ENCODE measurements at places on chromosomes 16 and 17. TPM values are rescaled to one million over a fixed set of nuclear protein-coding genes. Genes with fewer than 3 reads are reported as not detected.

The MSRB1 gene
- 13.1 TPM for total RNA-seq

The SDR42E1 gene
- 0.35 TPM for total RNA-seq

The CES3 gene
- 5.1 TPM for total RNA-seq

The SLC35G6 gene
- total RNA-seq: not detected

DNA sequence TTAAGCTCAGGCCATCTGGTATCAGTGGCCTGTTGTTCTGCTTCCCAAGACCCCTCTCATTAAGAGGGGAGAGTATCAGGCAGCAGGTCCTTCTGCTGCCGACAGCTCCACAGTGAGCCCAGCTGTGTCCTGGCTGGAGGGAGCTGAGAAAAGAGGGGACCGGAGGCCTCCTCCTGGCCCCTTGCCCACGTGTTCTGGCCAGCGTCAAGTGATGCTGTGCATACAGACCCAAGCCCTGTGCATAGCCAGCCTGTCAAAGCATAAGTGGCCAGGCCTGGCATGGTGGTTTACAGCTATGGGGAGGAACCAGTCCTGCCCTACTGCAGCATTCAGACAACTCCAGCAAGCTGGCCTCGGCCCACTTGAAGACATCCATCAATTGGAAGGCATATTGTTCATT lies 48.0 kb downstream of the ABCC6 start:
- no peak for DNase-seq

The ABI3 gene
- total RNA-seq: 0.51 TPM

- no peak for DNase-seq
These were observed 37.2 kb upstream of the ULK2 start for GRCh38 chr17:19904924-19905323.

The NFATC3 gene
- 47.3 TPM for total RNA-seq

GRCh38 chr16:20114356-20114755 lies 40.7 kb upstream of the GPR139 start:
- no peak for DNase-seq

The IGFBP4 gene
- 106 TPM for total RNA-seq

- DNase-seq: no peak
These were observed 73.6 kb downstream of the SOCS1 start for GRCh38 chr16:11182411-11182810.

GRCh38 chr16:4081521-4082021 lies 34.7 kb downstream of the ADCY9 start:
- no peak for DNase-seq

GRCh38 chr17:15406081-15406480 lies 61.3 kb downstream of the CDRT4 start:
- no peak for DNase-seq

- no peak for DNase-seq
These were observed 12.7 kb upstream of the SPECC1 start for GRCh38 chr17:19996502-19996901.

The CDH1 gene
- total RNA-seq: 214 TPM

- DNase-seq: no peak
These were observed 20.5 kb downstream of the CNGB1 start for GRCh38 chr16:57950382-57950781.

DNA sequence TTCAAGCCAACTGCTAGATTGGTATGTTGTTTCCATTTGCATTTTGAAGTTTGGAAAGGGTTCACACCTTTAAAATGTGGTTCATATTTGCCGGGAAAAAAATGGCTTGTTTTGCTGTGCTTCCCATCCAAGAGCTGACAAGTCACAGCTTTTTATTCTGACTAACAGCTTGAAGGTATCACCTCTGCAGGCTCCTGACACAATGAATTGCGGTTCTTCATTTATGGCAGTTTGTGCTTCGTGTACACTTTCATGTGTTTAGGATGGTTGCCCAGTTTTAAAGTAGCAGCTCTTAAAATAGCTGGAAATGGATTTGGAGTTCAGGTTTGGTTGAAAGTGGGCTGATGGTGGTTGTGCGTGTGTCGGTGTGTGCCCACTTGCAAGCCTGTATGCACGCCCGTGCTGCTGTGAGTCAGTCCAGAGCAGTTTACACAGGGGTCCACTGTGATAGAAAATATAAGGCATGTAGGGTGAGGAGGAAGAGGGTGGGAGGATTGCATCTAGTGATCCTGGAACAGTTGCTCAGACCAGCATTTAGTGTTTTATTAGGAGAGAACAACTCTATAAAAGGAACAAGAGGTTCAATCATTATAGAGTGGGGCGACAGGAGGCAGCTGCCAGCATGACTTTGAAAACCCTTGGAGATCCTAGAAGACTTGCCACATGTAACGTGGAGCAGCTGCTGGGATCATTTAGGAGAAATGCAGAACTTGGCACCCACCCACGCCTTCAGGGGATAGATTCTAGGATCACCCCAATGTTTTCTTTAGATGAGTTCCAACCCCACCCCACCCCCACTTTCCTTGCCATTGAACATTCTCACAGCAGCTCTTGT lies 108.0 kb upstream of the TBX2 start:
- DNase-seq: no peak

DNA sequence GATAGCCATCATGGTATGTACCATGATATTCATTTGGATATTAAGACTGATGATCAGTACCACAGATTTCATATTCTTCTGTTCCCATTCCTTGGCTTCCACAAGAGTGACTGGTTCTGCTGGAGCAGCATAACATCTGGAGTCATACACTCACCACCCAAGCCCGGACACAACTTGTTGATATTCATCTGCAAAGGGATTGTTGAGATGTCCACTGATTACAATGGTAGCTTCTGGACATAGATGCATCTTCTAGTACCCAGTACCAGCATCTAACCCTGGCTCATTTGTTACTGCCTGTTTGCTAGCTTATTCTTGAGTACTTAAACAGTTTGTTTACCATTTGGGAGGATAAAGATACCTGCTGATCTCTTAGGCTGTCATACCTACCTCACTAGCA lies 235.7 kb upstream of the AXIN2 start:
- DNase-seq: no peak

The AXIN2 gene
- total RNA-seq: 87.8 TPM

The MYH1 gene
- not detected for total RNA-seq

The C16orf96 gene
- total RNA-seq: 0.45 TPM

DNA sequence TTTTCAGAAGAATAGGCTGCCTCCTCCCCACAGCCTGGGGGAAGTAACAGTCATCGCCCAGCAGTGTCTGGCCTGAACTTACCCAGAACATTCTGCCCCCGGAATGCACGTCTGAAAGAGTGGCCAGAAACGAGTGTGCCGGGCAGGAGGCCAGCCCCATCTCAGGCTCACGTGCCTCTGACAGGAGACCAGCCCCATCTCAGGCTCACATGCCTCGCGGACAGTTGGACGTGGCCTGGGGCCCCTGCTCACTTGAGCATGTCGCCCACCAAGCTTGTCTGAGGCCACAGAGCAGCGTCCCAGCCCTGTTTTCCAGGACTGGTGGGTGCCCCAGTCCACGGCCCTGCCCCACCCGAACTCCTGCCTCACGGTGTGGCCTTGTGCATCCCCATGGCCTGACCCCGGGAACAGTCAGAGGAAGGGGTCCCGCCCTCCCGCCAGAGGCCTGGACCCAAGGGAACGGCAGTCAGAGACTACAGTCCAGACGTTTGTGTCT lies 16.3 kb upstream of the CDH15 start:
- DNase-seq: no peak

The ETV4 gene
- 5.6 TPM for total RNA-seq

- no peak for DNase-seq
These were observed 141.2 kb downstream of the LAT start for GRCh38 chr16:29126057-29126494.

The PDILT gene
- total RNA-seq: not detected

The ARHGAP27 gene
- 16.8 TPM for total RNA-seq

DNA sequence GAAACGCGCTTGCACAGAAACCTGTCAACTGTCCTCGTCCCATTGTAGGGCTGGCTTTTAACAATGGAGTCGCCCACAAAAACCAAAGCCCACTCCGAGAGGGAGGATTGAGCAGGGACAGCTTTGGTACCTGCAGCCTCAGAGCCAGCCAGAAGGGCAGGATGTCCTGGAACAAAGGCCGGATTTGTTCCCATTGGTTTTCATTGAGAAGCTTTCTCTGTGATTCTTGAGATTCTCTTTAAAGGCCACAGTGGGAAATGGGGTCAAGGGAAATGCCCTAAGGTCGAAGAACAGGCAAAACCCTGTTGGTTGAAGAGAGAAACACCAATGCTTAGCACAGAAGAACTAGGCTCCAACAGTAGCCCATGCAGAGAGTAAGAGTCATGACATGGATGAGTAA lies 65.4 kb downstream of the C16orf78 start:
- no peak for DNase-seq

- DNase-seq: no peak
These were observed 12.2 kb downstream of the PIK3R5 start for GRCh38 chr17:8953156-8953885.

- no peak for DNase-seq
These were observed at the start of gene KRT26 for GRCh38 chr17:40772101-40772500. Gene KRT26, minus strand, starts transcription at chr17:40772201. Its CDS starts 88 bp downstream, at chr17:40772113.

The CCL2 gene
- 62.4 TPM for total RNA-seq

The GAS2L2 gene
- total RNA-seq: 0.11 TPM

The PAM16 gene
- total RNA-seq: 33.6 TPM

DNA sequence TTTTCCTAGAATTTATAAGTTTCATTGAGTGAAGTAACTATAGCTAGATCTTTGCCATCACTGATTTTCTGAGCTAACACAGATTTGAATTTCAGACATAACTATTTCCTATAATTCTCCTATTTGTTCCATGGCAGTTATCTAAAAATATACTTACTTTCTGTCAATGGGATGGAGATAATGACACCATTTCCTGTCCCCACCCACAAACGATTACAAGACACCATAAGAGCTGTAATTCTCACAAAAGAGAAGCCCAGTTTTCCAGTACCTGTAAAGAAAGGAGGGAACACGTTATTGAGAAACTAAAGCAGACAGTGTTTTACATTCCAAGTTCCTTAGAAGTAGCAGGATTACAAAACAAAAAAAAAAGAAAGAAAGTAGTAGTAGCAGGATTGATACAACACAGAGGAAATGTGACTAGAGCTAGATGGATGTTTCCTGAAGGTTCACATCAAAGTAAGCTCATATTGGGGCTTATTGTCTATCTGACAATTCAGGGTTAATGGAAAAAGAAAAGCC lies 110.9 kb upstream of the TOB1 start:
- DNase-seq: no peak

GRCh38 chr16:85924675-85925074 lies 25.7 kb downstream of the IRF8 start:
- DNase-seq: no peak

The KRTAP9-8 gene
- total RNA-seq: not detected

DNA sequence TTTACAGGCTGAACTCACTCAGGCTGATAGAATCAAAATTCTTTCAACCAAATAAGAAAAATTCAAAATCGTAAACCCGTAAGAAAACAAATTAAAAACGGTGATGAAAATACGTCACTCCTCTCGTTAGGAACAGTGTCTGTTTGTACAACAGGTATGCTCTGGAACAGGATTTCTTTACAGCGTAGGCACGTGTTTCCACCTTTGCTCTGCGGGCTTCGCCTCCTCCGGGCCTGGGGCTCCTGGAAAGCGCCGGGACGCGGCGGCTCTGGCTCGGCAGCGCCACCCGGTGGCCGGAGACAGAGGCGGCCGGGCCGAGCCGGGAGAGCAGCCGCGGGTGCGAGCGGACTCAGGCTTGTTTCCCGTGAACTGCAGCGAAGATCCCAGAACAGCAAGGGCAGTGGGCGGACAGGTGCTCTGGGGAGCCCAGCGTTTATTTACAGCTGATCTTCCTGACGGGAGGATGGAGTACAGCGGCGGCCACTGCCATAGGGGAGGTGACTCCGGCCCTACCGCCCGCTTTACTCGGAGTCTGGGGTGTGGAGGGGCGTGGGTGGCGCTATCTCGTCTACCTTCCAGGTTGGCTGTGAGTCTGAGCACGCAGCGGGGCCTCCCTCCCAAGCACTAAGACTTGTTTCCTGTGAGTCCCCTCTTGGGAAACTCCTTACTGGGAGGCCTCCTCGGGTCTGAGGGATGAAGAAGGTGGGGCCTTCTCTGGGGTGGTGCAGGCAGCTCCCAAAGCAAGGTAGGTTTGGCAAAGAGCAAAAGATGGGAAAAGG lies 40.5 kb upstream of the ATP2A3 start:
- DNase-seq: no peak

- no peak for DNase-seq
These were observed 8.0 kb upstream of the GINS2 start for GRCh38 chr16:85696781-85697180.

The SLC6A2 gene
- total RNA-seq: 0.18 TPM
